ENCODE measurements at places on chromosomes 13 and 19. TPM values are rescaled to one million over a fixed set of nuclear protein-coding genes. Genes with fewer than 3 reads are reported as not detected.

TOMM40 gene
- total RNA-seq: 31.8 TPM

REXO1 gene
- total RNA-seq: 9.4 TPM

UQCRFS1 gene
- 31.8 TPM for total RNA-seq

B3GNT3 gene
- total RNA-seq: not detected

EXOC3L2 gene
- not detected for total RNA-seq

ZNF28 gene
- 23.2 TPM for total RNA-seq

LHFPL6 gene
- 112 TPM for total RNA-seq

ZNF415 gene
- 7.6 TPM for total RNA-seq

SERPINE3 gene
- not detected for total RNA-seq

JSRP1 gene
- total RNA-seq: 0.72 TPM

NR2F6 gene
- total RNA-seq: 32.2 TPM

SGCG gene
- total RNA-seq: not detected

PALM3 gene
- not detected for total RNA-seq

NLRP4 gene
- not detected for total RNA-seq

TMED1 gene
- total RNA-seq: 43.1 TPM

WDR88 gene
- total RNA-seq: not detected

ZBTB45 gene
- 8.5 TPM for total RNA-seq

FGF22 gene
- not detected for total RNA-seq

OR4F17 gene
- total RNA-seq: not detected

SYCN gene
- total RNA-seq: not detected

RASL11A gene
- total RNA-seq: 8.8 TPM

KRTDAP gene
- total RNA-seq: not detected

ERICH4 gene
- not detected for total RNA-seq
